ENCODE measurements at places on chromosomes 3 and 15.

GRCh38 chr3:10283638-10284037 lies 9.1 kb downstream of the GHRL start:
- no peak for DNase-seq

- DNase-seq, result no peak
Observed at GRCh38 chr3:152104847-152105415, 163.8 kb upstream of the MBNL1 start.

GRCh38 chr3:66463054-66463631 lies 37.7 kb downstream of the LRIG1 start:
- DNase-seq, result no peak

GRCh38 chr3:127699416-127700300 lies 26.9 kb downstream of the ABTB1 start:
- DNase-seq, result no peak

DNA sequence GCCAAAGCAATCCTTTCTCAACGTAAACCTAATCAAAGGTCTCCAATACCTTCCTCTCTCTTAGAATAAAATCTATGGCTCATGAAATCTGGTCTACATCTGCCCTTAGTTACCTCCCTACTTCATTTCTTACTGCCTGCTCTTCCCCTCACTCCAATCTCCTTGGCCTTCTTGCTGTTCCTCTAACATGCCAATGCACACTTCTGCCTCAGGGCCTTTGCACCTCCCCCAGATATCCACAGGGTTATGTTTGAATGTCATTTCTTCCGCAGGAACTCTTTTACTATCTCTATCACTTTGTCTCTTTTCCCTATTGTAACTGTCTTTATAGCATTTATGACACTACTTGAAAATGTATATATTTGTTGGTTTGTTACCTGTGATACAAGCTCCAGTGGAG lies 44.3 kb upstream of the PYGO1 start:
- no peak for DNase-seq

DNA sequence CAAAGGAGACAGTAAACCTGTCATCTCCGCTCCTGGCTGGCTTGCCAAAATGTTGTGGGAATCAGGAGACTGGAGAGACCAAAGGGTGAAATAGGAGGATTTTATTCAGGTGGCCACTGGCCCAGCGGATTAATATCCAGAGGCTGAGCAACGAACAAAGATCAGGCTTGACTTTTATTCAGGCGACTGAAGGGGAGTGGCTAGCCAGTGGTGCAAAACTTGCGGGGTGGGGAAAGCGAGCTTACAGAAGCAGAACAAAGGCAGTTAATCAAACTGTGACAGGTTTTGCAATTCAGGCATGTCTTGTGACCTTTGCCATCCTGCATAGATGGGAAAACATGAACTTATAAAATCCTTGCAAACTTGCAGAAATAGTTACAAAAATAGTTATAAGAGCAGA lies 19.8 kb upstream of the ACAD9 start:
- peak; percentile 23 for DNase-seq

DNA sequence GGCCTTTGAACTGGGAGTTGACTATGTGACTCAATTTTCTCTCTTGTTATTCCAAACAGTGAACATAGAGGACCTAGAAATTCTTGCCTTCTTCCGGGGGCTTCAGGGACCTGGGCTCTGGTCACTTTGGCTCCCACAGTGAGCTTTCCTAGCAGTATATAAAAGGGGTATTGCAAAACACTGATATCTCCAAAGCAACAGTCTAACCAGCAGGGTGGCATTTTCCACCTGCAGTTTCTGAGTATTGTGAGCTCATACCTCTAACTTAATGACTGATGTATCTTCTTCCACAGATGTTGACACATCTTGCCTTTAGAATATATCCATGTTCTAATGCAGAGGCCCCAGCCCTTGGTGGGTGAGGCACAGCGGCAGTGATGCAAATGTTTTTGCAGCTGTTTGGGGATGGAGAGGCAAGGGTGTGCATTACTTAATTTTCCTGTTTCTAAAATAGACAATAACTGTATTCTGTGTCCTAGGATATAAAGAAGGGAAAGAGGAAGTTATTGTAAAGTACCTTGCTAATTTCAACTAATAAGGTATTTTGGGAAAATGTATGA lies 45.7 kb upstream of the ADGRG7 start:
- DNase-seq, result no peak

DNA sequence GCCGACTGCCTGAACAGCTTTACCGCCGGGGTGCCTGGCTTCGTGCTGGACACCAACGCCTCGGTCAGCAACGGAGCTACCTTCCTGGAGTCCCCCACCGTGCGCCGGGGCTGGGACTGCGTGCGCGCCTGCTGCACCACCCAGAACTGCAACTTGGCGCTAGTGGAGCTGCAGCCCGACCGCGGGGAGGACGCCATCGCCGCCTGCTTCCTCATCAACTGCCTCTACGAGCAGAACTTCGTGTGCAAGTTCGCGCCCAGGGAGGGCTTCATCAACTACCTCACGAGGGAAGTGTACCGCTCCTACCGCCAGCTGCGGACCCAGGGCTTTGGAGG lies 815 bp downstream of the SPINT1 start:
- DNase-seq, result no peak

DNA sequence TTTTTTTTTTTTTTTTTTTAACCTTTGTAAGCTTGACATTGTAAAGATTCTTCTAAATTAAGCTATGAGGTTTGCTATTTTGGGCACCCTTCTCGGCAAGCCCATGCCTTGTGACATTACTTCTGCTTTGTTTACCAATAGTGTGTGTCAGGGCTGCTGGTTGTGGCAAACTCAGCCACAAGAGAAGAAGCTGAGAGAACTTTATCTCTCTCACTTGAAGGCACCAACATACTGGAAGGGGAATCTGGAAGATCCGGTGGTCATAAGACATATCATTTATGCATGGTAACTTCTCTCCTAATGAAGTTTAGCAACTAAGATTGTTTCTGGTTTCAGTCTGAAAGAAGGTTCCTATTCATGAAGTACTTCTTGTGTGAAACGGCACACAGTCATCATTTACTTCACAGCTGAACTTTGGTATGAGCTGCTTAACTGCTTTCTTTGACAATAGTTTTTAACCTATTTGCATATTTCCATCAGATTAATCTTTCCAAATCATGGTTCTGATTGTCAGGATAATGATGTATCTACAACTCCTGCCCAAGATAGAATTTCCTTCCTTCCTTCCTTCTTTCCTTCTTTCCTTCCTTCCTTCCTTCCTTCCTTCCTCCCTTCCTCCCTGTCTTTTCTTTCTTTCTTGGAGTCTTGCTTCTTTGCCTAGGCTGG lies 189.3 kb downstream of the NFKBIZ start:
- no peak for DNase-seq

GRCh38 chr3:150721285-150722130 lies 17.8 kb upstream of the ERICH6 start:
- DNase-seq, result peak; percentile 59

DNA sequence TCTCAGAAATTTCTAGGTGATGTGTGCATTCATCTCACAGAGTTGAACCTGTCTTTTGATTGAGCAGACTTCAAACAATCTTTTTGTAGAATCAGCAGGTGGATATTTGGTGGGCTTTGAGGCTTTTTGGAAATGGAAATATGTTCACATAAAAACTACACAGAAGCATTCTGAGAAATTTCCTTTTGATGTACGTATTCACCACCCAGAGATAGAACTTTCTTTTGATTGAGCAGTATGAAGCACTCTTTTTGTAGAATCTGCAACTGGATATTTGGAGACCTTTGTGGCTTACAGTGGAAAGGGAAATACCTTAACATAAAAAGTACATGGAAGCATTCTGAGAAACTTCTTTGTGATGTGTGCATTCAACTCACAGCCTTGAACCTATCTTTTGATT lies 3515.0 kb downstream of the GOLGA6L6 start:
- DNase-seq, result no peak

DNA sequence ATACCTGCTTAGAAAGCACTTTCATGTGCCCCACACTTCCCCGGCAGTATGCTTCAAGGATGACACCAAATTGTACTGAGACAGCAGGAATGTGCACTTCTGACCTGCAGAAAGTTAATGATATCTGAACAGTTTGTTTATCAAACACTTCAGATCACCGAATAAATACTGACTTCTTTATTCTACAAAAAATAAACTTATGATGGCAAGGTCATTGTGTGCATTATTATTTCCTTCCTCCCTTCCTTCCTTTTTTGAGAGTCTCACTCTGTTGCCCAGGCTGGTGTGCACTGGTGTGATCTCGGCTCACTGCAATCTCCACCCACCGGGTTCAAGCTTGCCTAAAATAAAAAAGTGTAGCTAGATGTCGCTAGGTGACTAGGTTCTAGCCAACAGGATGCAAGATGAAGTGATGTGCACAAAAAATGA lies 80.3 kb downstream of the FAIM start:
- DNase-seq, result no peak

DNA sequence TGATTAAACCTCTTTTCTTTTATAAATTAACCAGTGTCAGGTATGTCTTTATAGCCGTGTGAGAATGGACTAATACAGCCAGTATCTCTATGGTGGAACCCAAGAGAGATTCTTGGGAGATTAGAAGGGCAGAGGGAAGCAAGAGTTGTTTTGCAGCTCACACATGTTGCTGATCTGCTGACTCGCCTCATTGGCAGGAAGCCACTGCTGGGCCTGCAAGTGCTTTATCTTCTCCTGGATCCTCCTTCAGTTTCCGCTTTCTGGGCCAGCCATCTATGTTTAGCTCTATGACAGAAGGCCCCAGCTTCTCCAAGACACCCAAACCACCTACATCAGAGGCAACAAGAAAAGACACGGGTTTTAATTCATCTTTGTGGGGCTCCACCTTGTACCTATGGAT lies 23.4 kb upstream of the GALNT15 start:
- DNase-seq, result peak; percentile 48

DNA sequence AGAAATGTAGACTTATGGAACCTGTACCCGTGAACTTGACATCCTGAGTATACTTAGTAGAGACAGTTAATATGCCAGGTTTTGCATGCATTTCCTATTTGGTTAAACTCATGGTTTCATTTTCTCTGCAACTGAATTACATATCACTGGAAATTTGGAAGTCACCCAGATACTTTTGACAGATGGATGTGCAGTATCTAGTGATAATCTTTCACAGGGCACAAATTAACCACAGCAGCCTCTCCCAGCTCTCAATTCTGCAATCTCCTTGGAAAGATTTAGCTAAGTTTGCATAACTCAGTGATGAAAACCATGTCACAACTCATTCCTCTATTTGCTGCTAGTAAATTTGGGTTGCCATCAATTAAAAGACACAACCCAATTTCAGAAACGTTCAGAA lies 162.3 kb upstream of the TPM1 start:
- peak; percentile 57 for DNase-seq

GRCh38 chr3:105108823-105109222 lies 257.9 kb upstream of the ALCAM start:
- DNase-seq, result no peak

GRCh38 chr3:39064646-39065045 lies 12.8 kb downstream of the WDR48 start:
- DNase-seq, result no peak

- no peak for DNase-seq
Observed at GRCh38 chr15:75577401-75578172, 1.5 kb downstream of the PTPN9 start.

GRCh38 chr3:55167586-55168317 lies 239.9 kb upstream of the LRTM1 start:
- DNase-seq, result peak; percentile 69

DNA sequence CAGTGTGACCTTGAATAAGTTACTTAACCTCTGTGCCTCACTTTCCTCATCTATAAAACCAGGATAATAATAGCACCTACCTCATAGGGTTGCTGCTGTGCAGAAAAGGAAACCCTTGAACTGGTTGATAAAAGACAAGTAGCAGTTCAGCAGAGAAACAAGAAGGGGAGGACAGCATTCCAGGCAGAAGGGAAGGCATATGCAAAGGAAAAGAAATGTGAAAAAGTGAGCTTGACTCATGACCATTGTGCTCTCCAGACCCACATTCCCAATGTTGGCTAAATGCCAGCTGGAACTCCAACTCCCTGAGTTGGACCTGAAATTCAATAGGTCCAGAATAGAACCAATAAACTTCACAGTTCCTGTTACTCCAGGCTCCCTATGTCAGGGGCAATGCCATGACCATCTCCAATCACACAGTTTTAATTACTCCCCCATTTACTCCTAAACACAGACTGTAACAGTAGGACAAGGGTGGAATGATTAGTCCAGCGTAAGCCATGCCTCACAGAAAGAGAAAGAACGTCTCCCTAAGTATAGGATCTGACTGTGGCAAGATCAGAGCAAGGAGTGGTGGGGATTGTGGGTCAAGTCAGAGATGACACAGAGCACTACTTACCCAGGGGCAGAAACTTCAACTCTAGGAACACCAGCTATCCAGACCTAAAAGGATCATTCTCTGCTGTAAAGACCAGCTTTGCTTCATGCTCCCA lies 26.9 kb downstream of the PRKAR2A start:
- no peak for DNase-seq

DNA sequence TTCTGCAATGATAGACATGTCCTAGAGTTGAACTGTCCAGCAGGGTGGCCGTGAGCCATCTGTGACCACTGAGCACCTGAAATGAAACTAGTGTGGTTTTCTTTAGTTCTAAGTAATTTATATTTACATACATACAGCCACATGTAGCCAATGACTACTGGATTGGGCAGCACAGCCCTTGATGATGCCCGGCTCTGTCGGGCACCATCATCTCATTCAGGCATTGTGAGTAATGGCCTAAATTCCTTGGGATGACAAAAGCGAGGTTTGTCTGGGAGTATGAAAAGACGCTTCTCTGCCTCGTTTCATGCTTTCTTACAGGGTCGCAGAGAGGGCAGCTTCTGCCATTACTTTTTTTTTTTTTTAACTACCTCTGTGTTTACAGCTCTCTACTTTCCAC lies 251.9 kb upstream of the HES1 start:
- DNase-seq, result peak; percentile 48

- DNase-seq, result no peak
Observed at GRCh38 chr3:174397848-174398247, 461.3 kb upstream of the NAALADL2 start.

DNA sequence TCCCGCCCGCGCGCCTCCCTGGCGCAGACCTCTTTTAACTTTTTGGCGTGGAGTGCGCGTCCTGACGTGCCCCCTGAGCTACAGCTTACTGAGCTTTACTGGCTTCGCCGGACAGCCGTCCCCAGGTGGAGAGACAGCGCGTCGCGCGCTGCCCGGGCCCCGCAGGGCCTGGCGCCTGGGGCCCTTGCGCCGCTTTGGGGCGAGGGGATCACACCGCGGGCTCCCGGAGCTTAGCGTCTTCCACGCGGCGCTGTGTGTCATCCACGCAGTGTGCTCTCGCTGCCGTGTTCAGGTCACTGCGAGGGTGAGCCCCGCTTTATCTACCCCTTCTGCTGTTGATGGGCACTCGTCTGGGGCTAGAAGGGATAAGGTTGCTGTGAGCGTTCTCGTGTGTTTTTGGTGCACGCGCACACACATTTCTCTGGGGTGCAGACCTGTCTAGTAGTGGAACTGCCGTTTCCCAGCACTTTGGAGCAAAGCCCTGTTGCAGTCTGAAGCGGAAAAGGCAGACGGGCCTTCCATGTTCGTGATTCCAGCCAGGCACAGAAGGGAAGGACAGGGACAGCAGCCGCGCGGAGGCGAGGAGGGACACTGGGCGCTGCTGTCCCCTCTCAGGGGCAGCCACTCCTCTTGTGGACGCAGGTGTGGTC lies 33.1 kb upstream of the ALDH1L1 start:
- no peak for DNase-seq

- no peak for DNase-seq
Observed at GRCh38 chr15:75154461-75155062, 47.1 kb upstream of the C15orf39 start.

Data from A172 (cell line).